ENCODE measurements at places on chromosomes 7 and 10.

DNA sequence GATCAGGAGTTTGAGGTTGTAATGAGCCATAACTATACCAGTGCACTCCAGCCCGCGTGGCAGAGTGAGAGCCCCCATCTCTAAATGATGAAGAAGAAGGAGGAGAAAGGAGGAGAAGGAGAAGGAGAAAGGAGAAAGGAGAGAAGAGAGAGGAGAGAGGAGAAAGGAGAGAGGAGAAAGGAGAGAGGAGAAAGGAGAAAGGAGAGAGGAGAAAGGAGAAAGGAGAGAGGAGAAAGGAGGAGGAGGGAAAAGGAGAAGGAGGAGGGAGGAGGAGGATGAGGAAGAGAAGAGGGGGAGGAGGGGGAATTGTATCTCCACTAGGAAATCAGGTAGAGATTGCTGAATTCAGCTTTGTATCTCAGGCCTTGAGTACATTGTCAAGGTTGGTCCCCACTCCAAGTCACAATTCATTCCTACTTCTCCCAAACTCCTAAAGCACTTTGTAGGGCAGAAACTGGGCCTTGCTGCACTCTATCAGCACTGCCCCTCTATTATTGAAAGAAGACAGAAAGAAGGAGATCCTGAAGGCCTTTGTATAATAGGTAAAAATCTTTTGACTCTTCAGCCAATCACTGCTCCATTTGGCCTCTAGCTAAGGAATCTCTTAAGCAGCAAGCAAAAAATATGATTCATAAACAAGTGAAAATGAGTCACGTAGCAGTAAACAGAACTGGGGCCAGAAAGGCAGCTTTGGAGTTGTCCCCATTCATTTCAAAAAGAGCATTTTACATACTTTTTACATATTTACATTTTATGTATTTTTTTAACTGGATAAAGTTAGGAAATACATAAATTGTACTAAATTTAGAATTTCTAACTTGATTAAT, 178.0 kb downstream of the IMMP2L start:
- DNase-seq: no peak

DNA sequence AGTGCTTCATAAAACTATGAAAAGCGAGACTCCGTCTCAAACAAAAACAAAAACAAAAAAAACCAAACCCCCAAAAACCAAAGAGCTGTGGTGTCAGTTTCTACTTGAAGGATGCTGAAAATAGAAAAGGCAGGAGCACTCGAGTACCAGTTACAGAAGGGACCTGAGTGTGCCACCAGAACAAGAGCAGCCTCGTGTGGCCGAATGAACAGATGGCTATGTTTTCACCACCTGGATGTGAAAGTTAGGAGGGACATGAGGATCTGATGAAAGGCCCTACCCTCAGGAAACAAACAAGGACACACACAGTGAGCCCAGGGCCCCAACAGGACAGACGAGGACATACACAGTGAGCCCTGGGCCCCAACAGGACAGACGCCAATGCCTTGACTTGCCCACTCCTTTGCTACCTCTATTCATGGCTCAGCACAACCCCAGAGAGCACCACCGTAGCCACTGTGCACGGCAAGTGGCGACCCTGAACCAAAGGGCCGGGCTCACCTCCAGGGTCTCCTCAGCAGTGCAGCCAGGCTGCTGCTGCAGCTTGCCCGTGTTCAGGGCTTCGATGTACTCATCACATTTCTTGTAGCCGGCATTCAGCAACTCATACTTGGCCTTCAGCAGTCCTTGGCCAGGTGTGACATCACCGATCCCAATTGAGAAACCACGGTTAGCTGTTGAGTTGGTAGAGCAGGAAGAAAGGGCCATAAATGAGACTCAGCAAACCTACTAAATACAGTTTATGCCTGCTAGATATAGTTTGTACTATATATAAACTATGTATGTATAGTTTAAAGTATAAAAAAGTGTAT, 24.9 kb downstream of the POLR3A start:
- no peak for DNase-seq

DNA sequence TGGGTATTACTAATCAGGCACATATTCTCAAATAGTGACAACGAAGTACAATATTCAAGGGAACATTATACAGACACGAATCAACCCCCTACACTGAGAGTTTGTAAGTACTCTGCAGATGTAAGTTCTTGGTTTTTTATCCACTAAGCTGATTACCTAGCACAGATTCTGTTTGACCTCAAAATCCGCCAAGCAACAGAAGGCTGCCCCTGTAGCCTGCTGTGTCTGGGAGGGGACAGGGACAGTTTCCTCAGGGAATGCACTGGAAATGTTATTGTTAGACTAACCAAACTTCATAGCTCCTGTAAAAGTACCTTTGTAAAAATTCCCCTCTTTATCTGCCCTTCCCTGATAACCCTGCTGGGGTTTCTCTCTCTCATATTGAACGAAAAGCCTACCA, 45.2 kb upstream of the ZRANB1 start:
- DNase-seq: no peak

DNA sequence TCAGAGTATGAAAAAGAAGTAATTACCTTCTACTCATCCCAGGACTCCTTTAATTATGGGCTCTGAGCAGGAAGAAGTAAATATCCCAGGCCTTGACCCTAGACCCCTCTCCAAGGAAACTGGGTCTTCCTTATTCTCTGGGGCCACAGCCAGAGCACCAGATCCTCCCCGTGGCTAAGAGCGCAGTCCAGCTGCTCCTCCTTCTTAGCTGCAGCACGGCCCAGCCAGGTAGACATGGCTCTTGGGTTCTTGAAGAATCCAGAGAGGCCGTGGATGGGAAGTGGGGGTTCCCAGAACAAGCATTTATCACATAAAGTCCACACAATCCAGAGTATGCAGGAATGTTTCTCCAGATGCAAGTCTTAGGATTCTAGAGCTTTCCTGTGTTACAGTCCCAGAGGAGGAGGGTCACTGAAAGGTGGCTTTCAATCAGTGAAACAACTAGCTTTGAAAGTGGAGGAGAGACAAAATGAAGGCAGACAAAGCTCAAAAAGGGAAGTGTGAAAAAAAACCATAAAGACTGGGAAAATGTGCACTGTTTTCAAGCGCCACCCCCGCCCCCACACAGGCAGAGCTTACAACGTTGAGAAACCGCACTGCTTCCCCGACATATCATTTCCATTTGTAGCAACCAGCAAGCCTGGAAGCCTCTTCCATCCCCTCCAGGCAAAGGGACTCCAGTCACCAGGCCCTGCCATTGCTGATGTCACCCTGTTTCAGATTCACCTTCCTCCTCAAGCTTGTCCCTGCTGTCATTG, 396.5 kb upstream of the MKI67 start:
- DNase-seq: no peak

GRCh38 chr10:102819054-102819453, 18.2 kb downstream of the CYP17A1 start:
- DNase-seq: no peak

GRCh38 chr10:132230557-132231210, 43.9 kb downstream of the DPYSL4 start:
- DNase-seq: no peak

GRCh38 chr10:88080213-88080612, 216.8 kb downstream of the PTEN start:
- peak; percentile 31 for DNase-seq

- peak; percentile 78 for DNase-seq
Observed at GRCh38 chr7:23696916-23697441, 13.0 kb upstream of the STK31 start.

GRCh38 chr7:16106300-16106699, 315.0 kb downstream of the CRPPA start:
- no peak for DNase-seq

DNA sequence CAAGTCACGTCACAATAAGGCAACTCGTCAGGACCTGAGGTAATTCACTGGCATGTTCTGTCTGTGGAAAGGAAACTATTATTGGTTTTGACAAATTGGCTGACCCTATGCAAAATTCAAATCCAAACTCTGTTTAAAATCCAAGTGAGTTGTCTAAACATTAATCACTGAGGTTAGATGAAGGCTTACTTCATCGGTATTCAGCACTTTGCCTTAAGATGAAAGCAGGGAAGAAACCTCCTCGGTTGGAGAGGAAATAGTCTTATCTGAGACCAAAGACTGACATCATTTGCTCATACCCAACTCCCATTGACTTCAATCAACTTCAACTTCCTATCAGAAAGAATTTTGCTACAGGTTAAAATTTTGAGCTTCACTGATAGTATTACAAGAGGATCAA, 355.1 kb upstream of the MBL2 start:
- no peak for DNase-seq

- no peak for DNase-seq
Observed at GRCh38 chr7:150734254-150734653, 3.0 kb upstream of the GIMAP5 start.

GRCh38 chr10:3865565-3865964, 80.6 kb upstream of the KLF6 start:
- no peak for DNase-seq

Measured in SW480 (cell line).